ENCODE measurements at places on chromosomes 1 and 21. TPM values are rescaled to one million over a fixed set of nuclear protein-coding genes. Genes with fewer than 3 reads are reported as not detected.

GRCh38 chr1:35111106-35111505 is 31.9 kb downstream of the ZMYM1 start:
- no peak for DNase-seq

DNA sequence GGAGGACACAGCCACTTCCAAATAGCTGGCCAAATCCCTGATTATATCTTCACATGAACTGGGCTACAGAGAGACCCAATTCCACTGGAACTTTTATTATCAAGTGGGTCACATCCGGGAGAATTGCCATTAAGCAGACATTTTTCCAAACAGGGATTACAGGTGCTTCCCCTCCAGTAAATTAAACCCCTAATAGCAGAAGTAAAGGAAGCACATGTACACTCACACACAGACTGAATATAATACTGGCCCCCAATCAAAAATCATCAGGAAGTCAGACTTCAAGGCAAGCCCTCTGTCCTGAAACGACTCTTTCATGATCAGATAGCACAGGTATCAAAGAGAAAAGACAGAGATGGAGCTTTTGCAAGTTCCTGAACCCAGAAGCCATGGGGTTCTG is 118.6 kb upstream of the PPP2R5A start:
- DNase-seq, result no peak

DNA sequence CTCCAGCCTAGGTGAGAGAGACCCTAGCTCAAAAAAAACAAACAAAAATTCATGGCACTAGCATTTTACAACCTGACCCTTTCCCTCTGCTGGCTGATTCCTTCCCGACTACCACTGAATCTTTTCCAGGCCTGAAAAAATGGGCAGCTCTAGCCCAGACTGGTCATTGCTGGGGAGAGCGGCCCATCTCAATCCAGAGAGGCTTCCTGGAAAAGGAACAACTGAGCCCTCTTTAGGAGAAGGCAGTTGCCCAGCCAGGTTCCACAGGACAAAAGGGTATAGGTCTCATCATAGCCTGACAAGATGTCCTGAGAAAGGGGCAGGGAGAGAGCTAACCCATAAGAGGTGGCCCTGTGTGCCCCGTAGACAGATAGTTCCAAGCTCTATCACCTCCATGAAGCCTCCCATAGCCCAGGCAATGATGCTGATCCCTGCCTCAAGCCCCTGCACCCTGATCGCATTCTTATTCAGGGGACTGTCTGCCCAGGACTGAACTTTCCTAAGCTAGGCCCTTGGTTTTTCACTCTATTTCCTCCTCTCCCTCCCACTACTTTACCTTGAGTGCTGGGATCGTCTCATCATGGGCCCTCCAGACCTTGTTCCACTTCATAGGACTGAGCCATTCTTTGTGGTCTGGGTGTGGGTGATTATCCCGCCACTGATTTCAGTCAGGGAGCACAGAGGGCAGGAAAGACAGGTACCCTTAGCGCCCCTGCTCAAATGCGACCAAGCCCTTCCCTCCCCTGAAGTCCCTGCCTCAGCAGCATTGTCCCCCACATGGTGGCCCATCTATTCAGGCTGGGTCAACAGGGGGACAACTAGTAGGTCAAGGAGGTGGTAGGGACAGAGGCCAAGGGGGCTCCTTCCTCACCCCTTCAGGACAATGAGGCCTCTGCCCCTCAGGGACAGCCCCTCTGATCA is 18.2 kb downstream of the RHBG start:
- no peak for DNase-seq

SLC2A5 gene
- 2.7 TPM for total RNA-seq

KIF17 gene
- total RNA-seq, result 2.1 TPM
